AG09319 (cell line): ENCODE measurements at places on chromosomes 1 and 21.
A peak's percentile ranks its signal among the peaks of the same experiment; 100 is the strongest.

DNA sequence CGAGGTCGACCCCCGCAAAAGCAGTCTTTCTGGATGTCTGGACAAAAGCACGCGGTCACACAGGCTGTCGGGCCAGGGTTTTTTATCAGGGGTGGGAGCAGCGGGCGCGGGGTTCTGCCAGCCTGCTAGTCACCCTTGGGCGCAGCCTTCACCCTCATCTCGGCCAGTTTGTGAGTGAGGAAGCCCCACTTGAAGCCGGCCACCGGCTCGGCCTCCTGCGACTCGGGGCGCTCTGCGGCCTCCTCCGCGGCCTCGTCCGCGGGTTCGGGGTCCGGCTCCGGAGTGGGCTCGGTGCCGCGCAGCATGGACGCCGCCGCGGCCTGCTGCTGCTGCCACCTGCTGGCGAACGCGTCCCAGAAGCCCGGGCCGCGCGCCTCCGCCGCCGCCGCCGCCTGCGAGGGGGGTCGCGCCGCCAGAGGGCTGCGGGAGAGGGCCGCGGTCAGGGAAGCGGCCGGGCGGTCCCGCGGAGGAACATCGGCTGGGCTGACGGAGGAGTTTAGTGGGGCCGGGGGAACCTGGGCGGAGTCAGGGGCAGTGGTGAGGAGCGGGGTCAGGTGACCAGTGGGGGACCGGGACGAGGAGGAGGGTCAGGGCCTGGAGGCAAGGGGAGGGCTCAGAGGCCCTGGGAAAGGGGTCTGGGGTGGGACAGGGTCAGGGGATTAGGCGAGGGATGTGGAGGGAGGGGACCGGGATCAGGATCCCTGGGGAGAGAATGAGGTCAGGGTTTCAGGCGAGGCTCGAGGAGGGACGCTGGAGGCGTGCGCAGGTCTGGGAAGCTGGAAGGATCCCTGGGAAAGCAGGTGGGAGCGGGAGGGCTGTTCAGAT, 4.5 kb downstream of the C1orf232 start:
- DNase-seq: no peak

GRCh38 chr1:22795366-22795714, 84.7 kb downstream of the EPHB2 start:
- DNase-seq: no peak

DNA sequence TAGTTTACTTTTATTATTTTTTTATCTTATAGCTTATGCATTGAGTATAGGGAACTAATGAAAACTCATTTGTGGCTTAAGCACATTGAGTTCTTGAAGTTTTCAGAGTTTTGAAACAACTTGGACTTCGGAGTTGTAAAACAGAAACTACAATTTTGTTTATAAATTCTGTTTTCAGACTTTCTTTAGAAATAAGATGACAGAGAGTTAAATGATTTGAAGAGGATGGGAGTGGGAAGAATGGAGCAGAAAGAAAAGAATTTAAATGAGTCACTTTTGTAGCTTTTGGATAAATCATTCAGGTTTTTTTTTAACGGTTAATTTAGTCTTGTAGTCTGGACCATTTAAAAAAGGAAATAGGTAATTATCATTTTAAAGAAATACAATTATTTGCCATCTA, 32.3 kb downstream of the INKA2 start:
- DNase-seq: no peak

DNA sequence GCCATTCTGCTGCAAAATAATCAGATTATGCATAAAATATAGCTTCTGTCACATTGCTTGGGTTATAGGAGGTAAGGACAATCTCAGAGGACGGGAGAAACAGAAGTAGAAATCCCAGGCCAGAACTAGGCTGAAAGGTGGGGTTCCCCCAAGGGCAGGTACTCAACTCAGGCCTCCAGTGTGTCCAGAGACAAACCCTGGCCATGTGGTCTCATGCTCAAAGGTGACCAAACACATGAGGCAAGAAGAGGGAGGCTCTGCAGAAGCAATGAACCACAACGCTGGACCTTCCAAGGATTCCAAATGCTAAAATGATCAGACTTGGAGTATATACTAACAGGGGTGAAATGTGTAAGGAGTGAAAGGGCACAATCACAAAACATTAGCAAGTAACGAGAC, 103.8 kb downstream of the DMRTB1 start:
- DNase-seq: no peak

DNA sequence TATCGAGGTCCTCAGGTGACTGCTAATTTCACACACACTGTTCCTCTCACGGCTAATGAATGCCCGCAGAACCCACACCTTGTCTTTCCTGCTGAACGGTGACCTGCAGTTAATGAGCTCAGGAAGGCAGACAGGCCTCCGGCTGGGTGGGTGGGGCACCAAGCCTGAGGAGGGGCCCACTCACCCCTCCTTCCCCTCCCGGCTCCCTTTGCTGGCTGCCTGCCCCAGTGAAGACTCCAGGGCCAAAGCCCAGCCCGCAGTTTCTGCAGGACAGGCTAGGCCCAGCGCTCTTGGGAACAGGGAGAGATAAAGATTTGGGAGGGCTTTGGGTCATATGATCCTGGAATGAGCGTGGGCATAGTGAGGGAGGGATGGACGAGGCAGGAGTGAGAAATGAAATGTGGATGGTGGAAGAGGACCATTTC, 26.4 kb downstream of the FOXO6 start:
- peak; percentile 11 for DNase-seq

DNA sequence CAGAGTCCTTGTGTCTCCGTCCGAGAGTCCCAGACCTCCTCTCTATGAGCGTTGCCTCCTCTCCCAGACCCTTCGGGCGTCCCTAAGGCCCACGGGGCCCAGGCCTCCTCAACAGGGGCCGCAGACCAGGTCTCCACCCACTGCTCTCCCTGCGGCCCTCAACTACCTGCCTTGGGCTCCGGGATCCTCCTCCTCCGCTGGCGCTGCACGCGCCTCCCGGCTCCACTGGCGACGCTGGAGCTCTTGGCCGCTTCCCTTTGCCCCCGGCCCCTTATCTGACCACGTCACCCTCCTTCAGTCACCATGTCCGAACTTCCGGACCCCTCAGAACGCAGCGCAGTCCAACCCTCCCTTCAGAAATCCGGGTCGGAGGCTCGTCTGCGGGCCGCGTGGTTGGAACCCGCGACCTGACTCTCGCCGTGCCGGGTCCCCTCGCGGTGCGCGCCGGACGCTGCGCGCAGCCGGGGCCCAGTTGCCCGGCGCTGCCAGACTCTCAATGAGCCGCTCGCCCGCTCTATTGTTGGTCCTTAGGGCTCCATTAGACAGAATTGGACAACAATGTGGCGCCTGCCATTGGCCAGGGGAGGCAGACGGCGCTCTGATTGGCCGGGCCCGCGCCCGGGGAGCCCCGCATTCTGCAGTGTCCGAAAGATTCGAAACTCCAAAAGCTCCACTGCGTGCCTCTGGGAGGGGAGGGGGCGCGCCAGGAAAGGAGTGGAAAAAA, at the start of gene DMRTA2:
TSS of gene DMRTA2 (minus strand) at position 498 of the 724 bp plus-strand sequence. CDS start 1,907 bp downstream, outside the sequence.
- no peak for DNase-seq

DNA sequence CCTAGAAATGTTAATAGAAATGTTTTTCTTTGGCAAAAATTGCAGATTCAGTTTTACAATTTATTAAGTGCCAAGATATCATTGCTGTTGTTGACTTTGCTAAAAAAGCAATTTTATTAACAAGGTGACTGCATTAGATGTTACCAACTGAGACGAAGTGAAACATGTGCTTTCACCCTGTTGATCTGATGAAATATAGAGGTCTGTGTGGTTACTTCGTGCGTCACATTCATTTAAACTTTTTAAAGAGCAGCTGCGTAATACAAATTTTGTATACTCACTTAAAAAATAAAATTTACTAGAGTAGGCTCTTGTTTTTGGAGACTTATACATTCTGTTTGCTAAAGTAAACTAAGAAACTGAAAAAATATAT, 465.7 kb downstream of the USP25 start:
- no peak for DNase-seq

GRCh38 chr1:114319418-114319817, 165.7 kb upstream of the SYT6 start:
- no peak for DNase-seq

- DNase-seq: no peak
These were observed 65.9 kb downstream of the SLC37A1 start for GRCh38 chr21:42579456-42580075.

DNA sequence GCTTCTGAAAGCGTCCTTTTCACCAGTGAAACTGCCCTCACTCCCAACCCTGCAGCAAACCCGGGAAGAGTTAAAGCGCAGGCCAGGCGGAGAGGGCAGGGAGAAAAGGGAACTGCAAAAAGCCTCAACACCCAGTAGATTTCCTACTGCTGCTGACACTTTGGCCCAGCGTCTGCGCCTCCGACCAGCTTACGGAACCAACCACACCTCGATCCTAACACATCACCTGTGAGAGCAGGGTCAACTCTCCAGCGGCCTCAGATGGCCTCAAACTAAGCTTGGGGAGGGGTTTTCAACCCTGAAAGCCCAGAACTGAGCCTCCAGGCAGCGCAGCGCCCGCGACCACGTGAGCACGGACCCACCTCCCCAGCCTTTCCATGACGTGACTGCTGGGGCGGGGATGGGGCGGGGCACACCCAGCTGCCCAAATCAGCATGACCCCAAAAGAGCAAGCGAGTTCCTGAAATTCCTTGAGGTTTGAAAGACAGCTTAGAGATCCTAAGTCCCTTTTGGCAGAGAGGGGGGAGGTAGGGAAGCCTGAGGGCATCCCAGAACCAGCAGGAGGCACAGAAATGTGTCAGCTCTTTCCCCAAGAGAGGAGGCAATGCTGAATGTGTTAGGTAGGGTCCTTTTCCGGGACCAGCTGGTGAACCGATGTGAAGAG, 59.1 kb downstream of the ITPKB start:
- DNase-seq: no peak

- no peak for DNase-seq
These were observed 519.3 kb upstream of the CXADR start for GRCh38 chr21:16993416-16994038.

DNA sequence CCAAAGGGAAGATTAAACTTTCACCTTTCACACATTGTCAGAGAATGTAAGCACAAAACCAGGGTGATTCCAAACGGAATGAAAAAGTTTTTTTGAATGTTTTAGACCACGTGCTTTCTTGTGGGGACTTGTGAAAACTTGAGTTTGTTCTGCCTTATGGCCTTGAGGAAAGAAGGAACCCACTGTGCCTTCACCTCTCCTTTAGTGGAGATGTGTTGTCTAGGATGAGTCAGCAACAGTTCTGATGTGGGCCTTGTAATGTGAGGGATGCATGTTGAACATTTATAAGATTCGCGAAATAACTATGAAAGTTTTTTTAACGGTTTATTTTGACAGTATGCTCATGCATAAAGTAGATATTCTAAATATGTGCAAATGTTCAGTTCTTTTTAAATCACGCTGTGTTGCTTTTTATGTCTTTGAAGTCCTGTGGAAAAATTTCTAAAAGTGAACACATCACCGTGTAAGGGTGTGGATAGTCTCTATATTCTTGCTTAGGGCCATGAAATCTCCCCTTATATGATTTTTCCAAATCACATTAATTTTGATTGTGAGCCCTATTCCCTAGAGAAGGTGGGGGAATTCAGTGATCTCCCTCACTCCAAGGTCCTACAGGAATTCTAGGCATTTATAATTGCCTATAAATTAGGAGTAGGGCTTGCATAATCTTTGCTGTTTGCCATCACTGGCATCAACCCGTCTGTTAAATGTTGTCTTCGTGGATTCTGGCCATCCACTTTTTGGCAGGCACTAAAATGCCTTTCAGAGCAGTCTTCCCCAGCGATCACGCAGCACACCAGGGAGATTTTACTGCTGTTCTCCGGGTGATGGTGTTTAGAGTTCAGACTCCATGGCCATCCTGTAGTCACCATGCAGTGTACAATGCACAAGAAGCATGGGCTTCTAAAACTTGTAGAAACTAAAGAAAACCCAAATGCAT, 47.4 kb downstream of the PLA2G4A start:
- DNase-seq: no peak

DNA sequence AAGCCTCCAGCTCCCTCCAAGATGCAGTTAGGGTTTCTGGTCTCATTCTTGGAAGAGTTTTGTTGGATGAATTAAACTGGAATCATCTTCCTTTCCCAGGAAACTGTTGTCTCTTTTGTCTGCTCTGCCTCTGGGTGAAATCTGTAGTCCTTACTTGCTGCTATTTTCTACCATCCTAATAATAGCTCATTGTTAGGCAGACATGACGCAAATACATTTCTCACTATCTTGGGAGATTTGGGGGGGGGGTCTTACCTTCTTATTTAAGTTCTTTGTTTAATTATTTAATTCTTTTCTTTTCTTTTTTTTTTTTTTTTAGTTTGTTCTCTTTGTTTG, 85.4 kb upstream of the DUSP10 start:
- DNase-seq: no peak

- DNase-seq: no peak
These were observed 771 bp downstream of the EIF4G3 start for GRCh38 chr1:21175670-21176581.

GRCh38 chr1:230694991-230695390, 18.9 kb downstream of the AGT start:
- DNase-seq: no peak

GRCh38 chr1:225655509-225656258, 2.8 kb upstream of the ENAH start:
- DNase-seq: peak; percentile 93

DNA sequence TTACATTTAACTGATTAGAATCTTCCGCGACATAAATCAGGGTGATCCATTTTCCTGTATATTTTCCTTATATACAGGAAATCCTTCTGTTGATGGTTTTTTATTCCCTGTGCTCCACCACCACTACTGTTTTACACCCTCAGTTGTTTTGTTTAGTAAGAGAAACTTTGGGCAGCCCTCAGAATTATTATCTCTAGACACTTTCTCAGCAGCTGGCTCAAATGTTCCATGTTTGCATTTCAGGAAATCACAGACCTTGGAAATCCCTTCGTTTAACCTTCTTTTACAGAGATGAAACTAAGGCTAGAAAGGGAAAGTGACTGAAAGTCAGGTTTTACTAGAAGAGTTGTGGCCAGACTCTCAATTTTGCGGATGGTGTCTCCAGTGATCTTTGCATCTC, 15.2 kb downstream of the ZNF697 start:
- no peak for DNase-seq

GRCh38 chr1:101357444-101357986, 120.7 kb downstream of the S1PR1 start:
- peak; percentile 57 for DNase-seq

GRCh38 chr1:199685369-199685768, 342.1 kb upstream of the NR5A2 start:
- peak; percentile 8 for DNase-seq

DNA sequence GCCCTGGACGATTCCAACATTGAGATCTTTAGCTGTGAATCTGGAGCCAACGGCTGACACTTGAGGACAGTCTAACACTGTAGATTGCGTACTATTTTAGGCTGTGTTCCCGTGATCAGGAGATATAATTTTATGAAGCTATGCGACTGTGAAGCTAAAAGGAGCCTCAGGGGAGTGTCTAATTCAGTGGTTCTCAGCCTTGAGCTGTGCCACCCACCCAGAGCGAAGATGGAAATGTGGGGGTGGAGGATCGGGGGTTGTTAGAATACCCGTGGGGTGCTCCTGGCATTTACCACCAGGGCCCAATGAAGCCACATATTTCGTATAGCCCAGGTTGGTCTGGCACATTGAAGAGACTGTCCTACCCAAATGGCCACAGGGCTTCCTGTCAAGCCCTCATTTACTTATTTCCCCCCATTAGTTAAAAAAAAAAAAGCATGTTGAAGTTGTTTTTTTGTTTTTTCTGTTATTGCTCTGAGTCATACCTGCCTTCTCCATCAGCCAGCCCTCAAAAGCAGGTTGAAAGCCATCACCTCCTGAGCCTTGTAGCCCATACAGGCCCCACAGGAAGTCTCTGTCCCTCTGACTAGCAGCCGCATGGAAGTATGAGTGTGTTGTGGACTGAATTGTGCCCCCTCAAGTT, 141.7 kb downstream of the GALNT2 start:
- DNase-seq: no peak

- no peak for DNase-seq
These were observed 856 bp downstream of the LHX9 start for GRCh38 chr1:197917805-197918651.

- no peak for DNase-seq
These were observed 44.5 kb downstream of the AJAP1 start for GRCh38 chr1:4698911-4699310.
